M059J (cell line): ENCODE measurements at places on chromosomes 13 and 19.

- no peak for DNase-seq
These were observed 2.1 kb downstream of the PCDH9 start for GRCh38 chr13:67228031-67228430.

- peak; percentile 56 for DNase-seq
These were observed 19.1 kb upstream of the SCEL start for GRCh38 chr13:77516342-77516789.

DNA sequence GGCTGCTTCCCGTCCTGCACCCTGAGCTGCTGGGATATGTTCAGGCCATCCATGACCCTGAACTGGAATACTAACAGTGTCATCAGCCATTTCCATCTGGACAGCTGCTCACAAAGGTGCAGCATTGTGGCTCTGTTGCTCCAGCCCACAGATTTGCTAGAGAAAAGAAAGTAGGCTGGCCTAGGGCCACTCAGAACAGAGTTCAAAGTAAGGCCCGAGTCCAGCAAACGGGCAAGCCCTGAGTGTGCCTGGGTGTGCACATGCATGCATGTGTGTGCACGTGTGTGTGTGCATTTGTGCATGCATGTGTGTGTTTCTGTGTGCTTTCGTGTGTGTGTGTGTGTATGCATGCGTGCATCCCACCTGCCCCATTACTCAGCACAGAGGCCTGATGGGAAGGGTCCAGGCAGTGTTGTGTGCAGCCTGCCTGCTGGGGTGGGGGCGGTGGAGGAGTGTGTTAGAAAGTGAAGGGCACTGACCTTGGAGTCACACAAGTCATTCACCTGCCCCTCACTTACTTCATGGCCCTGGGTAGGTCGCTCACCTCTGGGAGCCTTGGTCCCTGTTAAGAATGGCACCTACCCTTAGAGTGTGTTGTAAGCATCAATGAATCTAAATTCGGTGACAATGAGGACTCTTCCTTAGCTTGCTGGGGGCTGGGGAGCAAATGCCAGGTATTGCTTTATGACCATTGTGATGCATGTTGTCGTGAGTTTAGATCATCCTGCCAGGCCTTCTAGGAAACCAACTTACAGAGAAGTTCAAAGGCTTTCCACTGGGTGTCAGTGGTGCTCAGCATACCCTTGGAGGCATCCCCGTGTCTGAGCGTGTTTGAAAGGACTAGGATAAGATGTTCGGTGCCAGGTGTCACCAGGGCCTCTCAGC, 53.2 kb downstream of the GPR12 start:
- peak; percentile 57 for DNase-seq

DNA sequence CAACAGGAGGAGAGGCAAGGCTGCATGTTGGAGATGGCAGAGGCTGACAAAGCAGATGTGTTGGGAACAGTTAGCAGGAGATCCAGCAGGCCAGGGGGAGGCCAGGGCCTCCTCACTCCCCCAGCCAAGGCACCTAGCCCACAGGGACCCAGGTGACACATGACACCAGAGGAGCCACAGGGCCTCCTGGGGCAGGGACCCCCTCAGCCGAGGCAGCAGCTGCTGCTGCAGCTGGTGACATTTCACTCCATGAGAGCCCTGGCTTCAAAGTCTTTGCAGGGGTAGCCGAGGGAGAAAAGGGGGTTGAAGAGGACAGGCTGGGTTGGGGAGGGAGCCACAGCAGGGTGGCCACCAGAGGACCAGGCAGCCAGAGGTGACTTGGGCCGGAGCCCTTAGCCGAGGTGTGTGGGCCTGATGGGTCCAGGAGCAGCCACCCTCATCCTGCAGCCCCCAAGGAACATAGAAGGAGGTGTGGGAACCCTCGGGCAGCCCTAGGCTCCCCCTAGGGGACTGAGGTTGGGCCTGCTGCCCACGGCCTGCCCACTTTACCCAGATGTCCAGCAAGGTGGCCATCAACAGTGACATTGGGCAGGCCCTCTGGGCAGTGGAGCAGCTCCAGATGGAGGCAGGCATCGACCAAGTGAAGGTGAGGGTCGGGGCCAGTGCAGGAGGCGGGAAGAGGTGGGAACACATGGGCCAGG, at the start of gene GNG14:
GNG14 (plus strand) TSS at position 503 of the 701 bp plus-strand sequence; CDS start at position 554, 51 bp downstream.
- no peak for DNase-seq

GRCh38 chr13:42125046-42125445, 76.6 kb downstream of the DGKH start:
- no peak for DNase-seq

GRCh38 chr19:53907193-53907581, 1.9 kb upstream of the CACNG7 start:
- no peak for DNase-seq

GRCh38 chr19:10259162-10259905, 7.3 kb downstream of the MRPL4 start:
- peak; percentile 80 for DNase-seq

GRCh38 chr13:21461131-21461530, 2.0 kb upstream of the ZDHHC20 start:
- DNase-seq, result no peak

DNA sequence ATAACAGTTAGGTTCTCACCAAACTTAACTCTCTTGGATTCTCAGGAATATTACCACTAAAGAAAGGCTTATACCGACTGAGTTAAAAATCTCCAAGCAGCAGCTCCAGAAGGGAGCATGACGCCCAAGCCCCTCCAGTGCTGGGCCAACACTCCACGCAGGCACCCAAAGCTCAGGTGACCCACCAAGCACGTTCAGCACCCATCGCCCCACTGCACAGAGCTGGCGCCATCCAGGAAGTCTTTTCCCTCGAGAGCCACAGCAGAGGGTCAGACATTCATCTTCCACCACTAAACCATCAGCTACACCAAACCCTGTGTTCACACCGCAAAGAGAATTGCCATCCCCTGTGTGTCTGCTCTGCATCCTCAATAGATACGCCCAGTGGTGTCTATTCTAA, 65.7 kb downstream of the SOX1 start:
- no peak for DNase-seq

DNA sequence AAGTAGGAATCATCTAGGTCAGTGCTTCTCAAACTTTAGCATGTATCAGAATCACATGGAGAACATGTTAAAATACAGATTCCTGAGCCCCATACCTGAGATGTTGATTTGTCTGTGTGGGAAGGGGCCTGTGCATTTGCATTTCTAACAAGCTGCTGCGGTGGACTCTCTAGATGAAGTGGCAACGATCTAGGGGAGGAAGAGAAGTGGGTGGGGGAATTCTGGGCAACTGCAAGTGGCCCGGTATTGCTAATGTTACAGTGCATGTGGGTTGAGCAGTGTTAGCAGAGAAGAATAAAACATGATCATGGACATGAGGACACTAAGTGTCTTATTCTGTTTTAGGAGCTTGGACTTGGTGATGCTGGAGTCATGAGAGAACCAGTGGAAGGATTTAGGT, 329.0 kb downstream of the OLFM4 start:
- DNase-seq, result no peak

- DNase-seq, result no peak
These were observed 11.1 kb downstream of the TTYH1 start for GRCh38 chr19:54426291-54426931.

GRCh38 chr13:91347996-91348905, 764 bp downstream of the MIR17HG start:
- DNase-seq, result peak; percentile 11

GRCh38 chr19:3188627-3189596, 3.2 kb downstream of the NCLN start:
- no peak for DNase-seq

DNA sequence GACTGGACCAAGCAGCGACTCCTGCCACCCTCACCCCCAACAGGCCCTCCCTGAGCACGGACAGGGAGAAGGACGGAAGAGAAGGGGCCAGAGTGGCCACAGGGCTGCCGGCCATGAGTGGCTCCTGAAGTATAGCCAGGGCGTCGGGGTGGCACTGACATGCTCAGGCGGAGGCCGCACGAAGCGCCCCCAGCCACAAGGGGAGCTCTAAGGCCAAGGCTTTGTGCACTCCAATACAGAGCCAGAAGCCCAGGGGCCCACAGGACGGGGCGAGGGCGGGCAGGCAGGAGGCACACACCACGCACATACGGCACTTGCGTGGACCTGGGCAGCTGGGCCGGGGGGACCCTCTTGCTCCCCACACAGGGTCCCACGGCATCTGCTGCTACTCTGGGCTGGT, 52.0 kb downstream of the KLF2 start:
- no peak for DNase-seq

- DNase-seq, result no peak
These were observed 221.2 kb upstream of the SOX1 start for GRCh38 chr13:111845621-111846351.

- DNase-seq, result peak; percentile 42
These were observed 698 bp downstream of the BLOC1S3 start for GRCh38 chr19:45179072-45179891.

- DNase-seq, result no peak
These were observed at the start of gene ATXN8OS for GRCh38 chr13:70107498-70108281. Gene ATXN8OS, plus strand, starts transcription at chr13:70107826.

- no peak for DNase-seq
These were observed 768.6 kb downstream of the UQCRFS1 start for GRCh38 chr19:28444362-28444761.

GRCh38 chr19:7506385-7507328, 9.2 kb upstream of the ZNF358 start:
- peak; percentile 79 for DNase-seq

GRCh38 chr13:71979616-71980015, 112.6 kb upstream of the DACH1 start:
- no peak for DNase-seq

DNA sequence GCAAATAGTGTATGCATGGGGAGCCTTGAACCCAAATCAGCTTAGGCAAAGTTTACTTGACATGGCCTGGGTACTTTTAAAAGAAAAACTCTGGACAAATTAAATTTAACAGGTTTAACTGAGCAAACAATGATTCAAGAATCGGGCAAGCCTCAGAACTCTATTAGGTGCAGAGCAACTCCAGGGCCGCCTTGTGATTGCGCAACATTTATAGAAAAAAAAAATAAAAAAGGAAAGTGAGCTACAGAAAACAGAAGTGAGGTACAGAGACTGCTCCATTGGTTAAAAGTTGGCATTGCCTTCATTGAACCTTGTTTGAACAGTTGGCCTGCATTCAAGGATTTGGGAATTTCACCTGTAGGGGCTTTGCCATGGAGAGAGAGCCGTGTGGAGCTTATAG, 421.0 kb upstream of the TSHZ3 start:
- DNase-seq, result no peak

DNA sequence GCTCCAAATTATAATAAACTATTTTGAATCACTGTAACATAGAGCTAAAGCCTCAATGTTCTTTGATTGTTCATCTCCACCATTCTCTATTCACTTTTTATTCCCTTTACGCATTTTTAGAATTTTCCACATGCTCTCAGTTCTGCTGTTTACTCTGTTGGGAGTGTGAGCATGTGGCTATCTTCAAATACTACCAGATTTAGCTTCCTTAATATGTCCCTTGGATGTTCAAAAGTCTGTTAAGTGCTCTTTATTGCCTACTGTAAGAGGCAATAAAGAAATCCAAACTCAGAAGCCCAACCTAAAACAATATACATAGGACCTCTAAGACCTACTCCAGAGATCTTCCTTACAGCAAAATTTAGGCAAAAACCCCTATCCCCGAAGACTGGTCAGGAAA, 34.5 kb downstream of the MTMR6 start:
- DNase-seq, result no peak

GRCh38 chr13:47288546-47288945, 391.7 kb upstream of the HTR2A start:
- DNase-seq, result peak; percentile 38

GRCh38 chr13:30868799-30869470, 37.1 kb upstream of the MEDAG start:
- DNase-seq, result peak; percentile 64

DNA sequence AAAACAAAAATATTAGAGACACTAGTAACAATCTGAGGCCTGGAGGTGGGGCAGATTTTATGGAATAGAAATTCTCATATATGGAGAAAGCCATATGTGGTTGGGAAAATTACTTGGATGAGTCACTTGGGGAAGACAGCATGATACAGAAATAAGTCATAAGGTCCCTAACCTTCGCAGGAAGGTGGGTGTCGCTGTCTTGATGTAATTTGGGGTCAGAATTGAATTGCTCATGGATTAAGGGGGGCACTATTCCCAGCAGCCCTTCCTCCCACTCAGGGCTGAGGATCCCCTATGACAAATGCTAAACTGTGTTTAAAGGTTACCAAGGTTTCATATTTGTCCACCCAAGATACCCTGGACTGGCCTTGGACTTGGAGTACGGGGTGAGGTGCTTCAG, 5.0 kb downstream of the RDH8 start:
- DNase-seq, result peak; percentile 38

DNA sequence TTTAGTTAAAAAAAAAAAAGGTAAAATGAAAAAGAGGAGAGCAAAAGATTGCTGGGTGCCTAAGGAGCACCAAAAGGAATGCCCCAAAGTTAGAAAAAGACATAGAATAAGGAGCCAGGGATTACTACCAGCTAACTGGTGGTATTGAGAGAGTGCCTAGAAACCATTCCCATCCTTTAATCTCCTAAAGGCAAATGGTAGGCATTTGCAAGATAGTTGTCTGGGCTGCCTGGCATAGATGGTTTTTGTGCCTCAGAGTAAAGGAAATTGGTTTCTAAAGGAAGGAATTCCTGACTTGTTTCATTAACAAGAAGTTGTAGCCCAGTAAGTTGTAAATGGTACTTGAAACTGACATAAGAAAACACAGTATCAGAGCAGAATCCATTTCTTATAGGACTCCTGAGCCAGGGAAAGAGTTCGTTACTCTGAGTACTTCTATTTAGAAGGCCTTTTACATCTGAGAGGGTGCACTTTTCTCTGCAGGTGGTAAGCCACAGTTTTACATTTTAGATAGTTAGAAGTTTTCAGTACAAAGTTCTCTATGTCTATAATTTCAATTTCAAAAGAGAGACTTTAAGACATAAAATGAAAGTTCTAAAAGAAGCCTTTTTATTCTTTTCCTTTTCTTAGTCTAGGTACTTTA, 92.6 kb downstream of the OLFM4 start:
- no peak for DNase-seq

DNA sequence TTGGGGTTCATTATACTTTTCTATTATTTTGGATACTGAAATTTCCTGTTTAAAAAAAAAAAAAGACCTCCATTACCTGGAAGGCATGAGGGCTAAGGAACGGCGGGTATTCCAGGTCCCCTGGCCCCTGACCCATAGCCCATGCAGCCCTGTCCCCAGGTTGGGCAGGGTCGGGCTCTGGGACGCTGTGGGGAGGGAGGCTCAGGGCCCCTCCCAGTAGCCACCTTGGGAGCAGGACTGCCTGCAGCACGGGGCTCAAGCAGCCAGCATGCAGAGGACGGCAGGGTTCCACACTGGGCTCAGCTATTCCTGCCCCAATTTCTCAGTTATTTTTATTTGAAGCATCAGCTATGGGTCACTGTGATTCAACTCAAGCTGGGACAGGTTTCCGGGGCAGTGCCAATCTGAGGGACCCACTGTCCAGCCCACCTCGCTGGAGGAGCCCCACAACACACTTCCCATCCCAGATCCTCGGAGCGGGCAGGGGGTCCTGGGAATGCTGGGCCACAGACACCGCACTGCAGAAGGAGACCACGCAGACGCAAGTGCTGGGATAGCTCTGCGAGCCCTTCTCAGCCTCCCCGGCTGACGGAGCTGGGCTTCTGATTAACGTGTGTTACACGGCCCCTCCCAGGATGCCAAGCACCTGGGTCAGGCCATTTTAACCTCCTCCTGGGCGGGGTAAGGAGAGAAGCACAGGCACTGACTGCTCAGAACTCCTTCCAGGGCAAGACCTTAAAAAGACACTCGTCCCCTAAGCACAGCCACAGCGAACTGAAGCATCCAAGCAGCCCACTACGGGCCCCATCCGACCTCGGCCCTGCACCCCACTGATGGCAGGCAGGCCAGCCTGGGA, 60.1 kb downstream of the PEPD start:
- DNase-seq, result no peak

GRCh38 chr19:36256064-36256463, 41.2 kb downstream of the ZNF146 start:
- DNase-seq, result no peak
